ENCODE measurements at places on chromosomes 7 and 10.

DNA sequence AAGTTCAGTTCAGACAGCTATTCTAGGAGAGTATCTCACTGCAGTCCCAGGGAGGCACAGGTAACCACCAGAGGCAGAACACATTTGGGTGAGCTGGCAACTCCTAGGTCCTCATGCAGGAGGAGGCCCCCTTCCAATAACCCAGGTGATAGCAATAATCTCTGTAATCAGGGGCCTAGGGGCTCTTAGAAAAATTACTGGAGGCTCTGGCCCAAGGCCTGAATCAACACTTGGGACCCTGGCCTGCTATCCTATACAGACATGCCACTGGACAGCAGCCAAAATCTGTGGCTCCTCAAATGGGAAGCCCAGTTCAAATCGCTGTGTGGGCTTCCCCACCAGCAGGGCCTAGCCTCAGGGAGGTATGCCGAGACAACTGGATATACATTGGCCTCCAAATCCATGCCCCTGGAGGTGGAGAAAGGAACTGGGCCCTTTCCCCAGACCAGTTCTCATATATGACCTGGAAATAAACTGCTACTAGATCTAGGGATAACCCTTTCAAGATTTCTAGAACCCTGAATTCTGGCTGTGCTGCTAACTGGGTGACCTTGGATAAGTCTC lies 1.6 kb downstream of the AVPI1 start:
- DNase-seq = no peak

GRCh38 chr10:112783351-112784021 lies 166.6 kb upstream of the TCF7L2 start:
- DNase-seq = no peak

GRCh38 chr10:2979306-2979705 lies 88.0 kb upstream of the PFKP start:
- no peak for DNase-seq

DNA sequence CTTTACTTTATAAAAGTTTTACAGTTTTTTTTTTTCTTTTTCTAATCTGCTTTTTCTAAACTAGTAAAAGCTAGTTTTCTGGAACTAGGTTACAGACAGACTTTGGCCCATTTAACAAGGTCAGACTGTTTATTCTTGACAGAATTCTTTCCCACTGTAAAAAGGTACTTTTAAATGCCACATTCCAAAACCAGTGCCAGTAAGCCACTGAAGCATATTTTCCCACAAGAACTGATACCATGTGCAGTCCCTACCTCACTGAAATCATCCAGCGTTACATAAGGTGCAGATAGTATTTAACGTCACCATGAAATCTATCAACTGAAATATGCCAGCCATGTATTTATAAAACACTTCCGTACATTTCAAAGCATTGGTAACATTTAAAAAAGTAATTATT lies 121.6 kb downstream of the CDK6 start:
- no peak for DNase-seq

DNA sequence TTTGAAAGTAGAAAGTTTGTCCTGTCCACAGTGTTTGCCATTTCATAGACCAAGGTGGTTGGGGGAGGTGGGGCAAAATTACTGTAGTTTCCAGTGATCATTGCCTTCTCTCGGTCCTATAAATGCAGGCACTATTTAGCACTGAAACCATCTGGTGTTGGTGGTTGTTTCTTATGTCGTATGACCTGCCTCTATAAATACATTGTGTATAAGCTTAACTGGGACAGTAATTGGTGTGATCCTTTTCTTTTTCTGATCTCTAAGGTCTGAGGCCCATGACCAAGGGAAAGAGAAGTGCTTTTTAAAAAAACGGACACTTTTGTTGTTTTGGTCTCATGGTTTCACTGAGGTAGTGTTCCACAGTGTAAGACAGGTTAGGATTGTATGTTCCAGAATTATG lies 63.1 kb downstream of the AUTS2 start:
- DNase-seq = no peak

- no peak for DNase-seq
Observed at GRCh38 chr7:99876491-99876890, 342 bp downstream of the OR2AE1 start.

- DNase-seq = no peak
Observed at GRCh38 chr7:64098-64915, 128.1 kb upstream of the FAM20C start.

GRCh38 chr7:223861-224260 lies 31.5 kb downstream of the FAM20C start:
- no peak for DNase-seq

GRCh38 chr10:47027784-47028260 lies 116.6 kb downstream of the PTPN20 start:
- peak; percentile 1 for DNase-seq

DNA sequence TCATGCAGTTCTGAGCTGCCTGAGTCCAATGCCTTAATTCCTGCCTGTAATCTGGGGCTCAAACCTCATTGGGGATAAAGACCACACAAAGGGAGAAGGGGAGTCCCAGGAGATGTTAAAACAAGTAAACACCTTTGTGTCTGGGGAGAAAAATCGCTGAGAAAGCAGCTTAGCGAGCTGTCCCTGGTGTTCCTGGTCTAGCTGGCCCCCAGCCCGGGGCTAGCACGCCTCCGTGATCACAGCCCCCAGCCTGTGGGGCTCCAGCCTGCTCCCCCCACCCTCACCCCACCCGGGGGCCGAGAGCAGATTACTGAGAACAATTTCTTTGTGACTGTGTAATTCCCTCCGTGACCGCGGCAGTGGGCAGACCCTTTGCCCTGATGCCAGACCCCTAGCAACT lies 24.8 kb downstream of the DPCD start:
- no peak for DNase-seq

DNA sequence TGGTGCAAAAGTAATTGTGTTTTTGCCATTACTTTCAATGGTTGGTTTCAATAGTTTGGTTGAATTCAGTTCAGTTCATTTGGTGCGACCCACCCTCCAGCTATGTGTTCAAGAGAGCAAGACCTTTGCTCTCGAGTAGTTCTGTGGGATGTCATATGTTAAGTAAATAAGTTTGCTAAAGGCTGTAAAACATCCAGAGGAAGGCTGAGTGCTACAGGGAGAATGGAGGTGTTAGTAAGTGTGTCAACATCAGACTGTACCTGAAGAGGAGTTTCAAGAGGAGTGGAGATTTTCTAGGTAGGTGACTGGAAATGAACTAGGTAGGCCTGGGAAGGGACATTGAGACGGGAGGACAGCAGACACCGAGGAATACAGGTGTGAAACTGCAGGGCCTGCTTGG lies 147.7 kb downstream of the SH2D4B start:
- no peak for DNase-seq

- DNase-seq = no peak
Observed at GRCh38 chr7:80609751-80610150, 28.7 kb upstream of the CD36 start.

- DNase-seq = no peak
Observed at GRCh38 chr7:85019176-85019575, 167.7 kb downstream of the SEMA3D start.

DNA sequence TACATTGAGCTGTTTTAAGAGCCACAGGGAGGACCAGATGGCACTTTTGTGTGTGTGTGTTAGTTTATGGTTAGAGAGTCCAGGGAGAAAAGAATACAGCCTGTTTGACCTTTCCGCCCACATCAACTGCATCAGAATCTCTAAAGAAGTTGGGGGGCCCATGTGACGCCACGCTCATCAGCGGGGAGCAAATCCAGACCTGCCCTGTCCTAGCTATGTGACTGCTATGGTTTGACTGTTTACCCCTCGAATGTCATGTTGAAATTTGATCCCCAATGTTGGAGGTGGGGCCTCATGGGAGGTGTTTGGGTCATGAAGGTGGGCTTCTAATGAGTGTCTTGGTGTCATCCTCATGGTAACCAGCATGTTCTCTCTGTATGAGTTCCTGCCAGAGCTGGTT lies 128.0 kb downstream of the ADRA2A start:
- DNase-seq = no peak

DNA sequence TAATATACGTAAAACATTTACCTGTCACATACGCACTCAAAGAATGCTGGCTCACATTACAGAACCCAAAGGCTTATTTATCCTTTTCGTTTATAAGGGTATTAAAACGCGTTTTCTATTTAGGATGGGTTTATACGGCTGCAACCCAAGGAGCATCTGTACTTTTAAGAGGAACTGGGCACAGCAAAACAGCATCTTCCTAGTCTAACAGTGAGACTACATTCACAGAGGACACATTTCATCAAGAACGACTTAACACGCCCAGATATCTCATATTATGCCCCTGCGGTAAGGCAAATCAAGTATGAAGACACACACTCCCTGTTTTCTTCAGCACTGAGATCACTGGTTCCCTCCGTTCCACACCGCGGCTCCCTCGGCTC lies 533 bp upstream of the DMTF1 start:
- no peak for DNase-seq

DNA sequence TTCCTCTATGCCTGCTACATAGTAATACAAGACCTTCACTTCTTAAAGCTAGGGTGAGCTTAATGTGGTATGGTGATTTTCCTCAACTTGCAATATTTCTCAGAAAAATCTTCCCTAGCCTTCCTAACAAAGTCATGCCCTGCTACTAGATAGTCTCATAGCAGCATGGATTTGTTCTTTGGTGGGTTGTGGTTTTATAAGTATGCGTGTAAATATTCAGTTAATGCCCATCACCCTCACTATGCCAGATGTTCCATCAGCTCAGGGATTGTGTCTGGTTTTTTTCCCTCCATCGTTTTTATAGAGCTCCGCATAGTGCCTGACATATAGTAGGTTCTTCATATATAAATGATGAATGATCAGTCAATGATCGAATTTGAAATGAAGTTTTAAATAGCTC lies 182.8 kb downstream of the CREB5 start:
- DNase-seq = no peak

DNA sequence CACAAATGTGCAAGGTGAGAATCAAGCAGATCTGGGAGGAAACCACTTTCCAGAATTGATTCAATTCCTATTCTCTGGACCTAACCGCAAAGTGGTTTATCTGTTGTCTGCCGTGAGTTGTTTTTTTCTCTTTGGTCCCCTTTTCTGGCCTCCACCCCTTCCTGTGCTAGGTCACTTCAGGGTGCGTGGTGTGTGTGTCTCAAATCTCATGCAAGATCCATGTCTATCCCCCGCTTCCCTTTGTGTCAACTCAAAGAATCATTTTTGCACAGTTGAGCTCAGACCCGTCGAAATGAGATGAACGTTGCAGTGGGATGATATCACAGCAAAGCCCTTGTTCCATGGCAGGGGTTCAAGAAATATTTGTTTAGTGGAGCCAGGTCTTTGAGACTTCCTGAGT lies 184.5 kb downstream of the GATA3 start:
- peak; percentile 53 for DNase-seq

DNA sequence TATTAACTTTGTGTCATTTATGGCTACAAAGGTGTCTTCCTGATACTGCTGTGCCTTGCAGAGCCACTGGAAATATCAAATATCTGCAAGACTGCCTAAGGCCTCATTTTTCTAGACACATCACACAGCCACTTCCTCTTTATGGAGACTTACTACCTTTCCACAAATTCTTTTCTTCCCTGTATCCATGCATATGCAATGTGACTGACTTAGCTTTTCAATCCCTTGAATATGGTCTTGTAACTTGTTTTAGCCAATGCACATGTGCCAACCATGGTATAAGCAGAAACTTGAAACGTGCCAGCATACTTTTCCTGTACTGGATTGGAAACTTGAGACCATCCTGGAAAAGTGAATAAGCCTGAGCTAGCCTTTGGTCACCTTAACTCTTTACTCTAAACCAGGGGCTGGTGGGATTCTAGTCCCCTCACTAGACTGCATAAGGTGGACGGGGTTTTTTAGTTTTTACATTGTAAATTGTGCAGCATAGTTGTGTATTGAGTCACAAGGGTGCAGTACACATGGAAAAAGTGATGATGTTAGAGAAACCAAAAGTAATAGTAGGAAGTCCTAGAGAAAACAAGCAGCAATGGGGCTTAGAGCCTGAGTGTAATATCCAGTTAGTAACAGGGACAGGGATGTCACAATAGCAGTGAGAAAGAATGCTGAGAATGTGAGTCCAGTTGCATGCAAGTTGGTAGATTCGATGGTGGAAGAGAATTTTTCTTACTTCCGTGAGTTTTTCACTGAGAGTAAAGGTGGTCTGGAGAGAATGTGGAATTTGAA lies 879.5 kb downstream of the SORCS1 start:
- DNase-seq = no peak

DNA sequence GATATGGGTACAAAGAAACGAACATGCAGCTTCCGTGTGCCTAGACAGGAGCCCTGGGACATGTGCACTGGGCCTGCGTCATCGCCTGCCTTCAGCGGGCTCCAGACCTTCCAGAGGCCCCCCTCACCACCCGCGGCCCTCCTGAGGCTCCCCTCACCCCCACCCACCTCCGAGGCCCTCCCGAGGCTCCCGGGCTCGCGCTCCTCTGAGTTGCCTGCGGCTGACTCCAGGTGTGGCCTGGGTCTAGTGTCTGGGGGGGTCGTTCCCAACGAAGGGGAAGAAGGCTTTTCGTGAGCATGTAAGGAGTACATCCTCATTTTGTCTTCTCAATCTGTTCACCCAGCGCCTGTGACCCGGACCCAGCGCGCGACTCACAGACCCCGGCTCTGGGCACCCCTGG lies 177.3 kb upstream of the ZNF32 start:
- DNase-seq = no peak

DNA sequence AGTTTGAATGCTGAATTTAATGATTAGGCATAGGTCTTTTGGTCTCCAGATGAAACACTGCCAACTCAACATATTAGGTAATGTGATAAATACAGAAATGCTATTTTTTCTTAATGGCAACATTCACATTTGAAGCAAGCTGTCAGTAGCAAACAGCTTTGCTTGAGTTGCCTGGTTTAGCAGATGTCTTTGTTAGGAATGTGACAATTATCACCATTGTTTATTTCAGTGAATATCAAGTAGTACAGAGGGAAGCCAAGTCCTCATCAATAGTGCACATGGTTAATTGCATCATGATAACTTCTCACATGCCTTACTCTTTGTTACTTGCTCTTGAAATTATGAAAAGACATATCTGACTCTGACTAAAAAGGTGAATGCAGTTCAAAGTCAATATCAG lies 23.7 kb upstream of the SEPTIN7 start:
- no peak for DNase-seq

DNA sequence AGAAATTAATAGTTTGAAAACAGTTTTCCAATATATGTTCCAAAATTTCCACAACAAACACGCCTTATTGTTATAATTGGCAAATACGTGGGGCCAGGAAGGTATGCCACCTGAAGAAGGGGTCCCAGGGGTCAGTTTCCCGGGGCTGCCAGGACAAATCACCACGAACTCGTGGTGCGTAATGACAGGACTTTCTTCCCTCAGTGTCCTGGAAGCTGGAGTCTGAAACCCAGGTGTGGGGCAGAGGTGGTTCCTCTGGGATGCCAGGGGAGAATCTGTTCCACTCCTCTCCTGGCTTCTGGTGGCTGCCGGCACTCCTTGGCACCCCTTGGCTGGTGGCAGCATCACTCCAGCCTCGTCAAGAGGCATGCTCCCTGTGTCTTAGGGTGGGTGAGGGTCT lies 56.7 kb downstream of the CHST15 start:
- DNase-seq = no peak

GRCh38 chr7:28478656-28479055 lies 66.3 kb downstream of the CREB5 start:
- no peak for DNase-seq

Measured in activated CD4-positive, alpha-beta T cell treated with anti-CD3 and anti-CD28 coated beads, Interleukin-2, amount 10 ng/mL, durations not matched to agents 7 days and 5 days (primary cell).